ENCODE measurements at places on chromosomes 5 and 9. TPM values are rescaled to one million over a fixed set of nuclear protein-coding genes. Genes with fewer than 3 reads are reported as not detected.

Gene CDO1
- polyA plus RNA-seq, result 5.7 TPM

Gene ZNF367
- 8.2 TPM for polyA plus RNA-seq

Gene UBE2QL1
- 0.81 TPM for polyA plus RNA-seq

Gene BAAT
- polyA plus RNA-seq, result 0.60 TPM

Gene LECT2
- polyA plus RNA-seq, result not detected

Gene OR1J2
- not detected for polyA plus RNA-seq

GRCh38 chr9:132702254-132702653 is 32.0 kb downstream of the GTF3C4 start:
- DNase-seq, result no peak
- no peak overlapping the region for H3K4me3 ChIP-seq
- no peak overlapping the region for H3K27ac ChIP-seq
- no peaks in the 10 kb centered on the region for H3K36me3 ChIP-seq
- no peaks in the 10 kb centered on the region for H3K27me3 ChIP-seq

DNA sequence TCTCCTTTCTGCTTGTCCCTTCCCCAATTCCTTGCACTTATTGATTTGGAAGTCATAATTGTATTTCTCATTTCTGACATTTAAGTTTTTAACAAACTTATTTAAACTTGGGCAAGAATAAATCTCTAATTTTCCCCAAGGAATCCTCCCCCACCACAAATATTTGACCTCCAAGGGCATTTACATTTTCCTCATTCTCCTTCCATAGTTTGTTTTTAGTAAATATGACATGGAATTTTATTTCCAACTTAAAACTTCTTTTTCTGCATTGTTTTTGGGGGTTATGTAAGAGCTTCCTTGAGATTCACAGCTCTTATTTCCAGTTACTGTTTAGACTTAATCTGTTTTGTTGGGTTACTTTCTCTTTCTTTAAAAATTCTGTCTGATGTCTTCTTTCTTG is 64.9 kb downstream of the ZNF618 start:
- no peaks in the 10 kb centered on the region for H3K36me3 ChIP-seq
- DNase-seq, result no peak
- no peaks in the 10 kb centered on the region for H3K27me3 ChIP-seq
- H3K4me3 ChIP-seq, result no peak overlapping the region

DNA sequence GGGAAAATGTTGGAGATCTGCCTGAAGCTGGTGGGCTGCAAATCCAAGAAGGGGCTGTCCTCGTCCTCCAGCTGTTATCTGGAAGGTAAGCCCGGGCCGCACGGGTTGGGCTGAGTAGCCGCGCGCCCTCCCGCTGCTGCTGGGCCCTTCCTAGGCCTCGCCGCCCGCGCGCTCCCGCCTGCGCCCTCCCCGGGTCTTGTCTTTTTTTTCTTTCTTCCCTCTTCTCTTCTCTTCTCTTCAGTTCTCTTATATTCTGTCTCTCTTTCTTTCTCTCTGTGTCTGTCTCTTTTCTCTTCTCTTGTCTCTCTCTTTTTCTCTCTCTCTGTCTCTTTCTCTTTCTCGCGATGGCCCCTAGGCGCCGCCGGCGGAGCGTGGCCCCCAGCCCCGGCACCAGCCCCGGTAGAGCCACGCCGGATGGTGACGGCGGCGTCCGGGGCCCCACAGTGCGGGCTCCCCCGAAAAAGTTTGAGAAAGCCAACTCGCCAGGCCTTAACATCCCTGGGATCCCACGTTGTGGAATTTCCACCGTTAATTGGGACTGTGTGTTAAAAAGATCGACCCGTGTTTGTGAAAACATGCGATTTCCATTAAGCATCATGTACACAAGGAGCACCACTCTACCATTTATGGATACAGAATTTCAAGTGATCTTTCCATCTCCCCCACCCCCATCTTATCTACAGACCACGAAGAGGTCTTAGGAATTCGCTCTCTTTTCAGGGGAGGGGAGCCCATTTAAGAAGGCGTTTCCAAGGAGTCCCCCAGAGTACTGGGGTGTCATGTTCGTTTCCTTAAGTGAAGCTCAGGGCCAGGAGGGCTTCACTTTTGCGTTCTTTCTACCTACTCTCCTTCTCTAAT is 616 bp downstream of the ABL1 start:
- H3K27me3 ChIP-seq, result no peaks in the 10 kb centered on the region
- no peaks in the 10 kb centered on the region for H3K36me3 ChIP-seq
- H3K4me1 ChIP-seq, result peaks cover 18% of the 10 kb centered on the region

GRCh38 chr9:106883030-106883429 is 20.1 kb downstream of the ZNF462 start:
- H3K36me3 ChIP-seq, result no peaks in the 10 kb centered on the region
- no peak overlapping the region for H3K27ac ChIP-seq
- H3K27me3 ChIP-seq, result no peaks in the 10 kb centered on the region
- peaks cover 49% of the 10 kb centered on the region for H3K4me1 ChIP-seq
- H3K4me3 ChIP-seq, result no peak overlapping the region

DNA sequence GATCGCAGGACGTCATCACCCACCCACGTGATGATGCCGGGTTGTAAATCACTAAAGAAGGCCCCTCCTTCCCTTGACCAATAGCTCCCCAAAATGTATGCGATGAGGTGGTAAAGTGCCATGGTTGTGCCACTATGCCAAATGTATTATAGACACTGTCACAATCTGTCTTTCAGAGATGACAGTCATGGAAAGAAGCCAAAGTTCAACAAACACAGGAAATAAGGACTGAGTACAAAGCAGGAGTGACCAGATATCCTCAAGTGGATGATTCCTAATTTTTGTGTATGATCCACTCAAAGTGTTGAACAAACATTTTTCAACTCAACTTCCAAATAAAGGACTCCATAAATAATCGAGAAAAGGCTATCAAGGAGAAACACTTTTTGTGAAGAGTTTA is 12.5 kb downstream of the GLIS3 start:
- no peaks in the 10 kb centered on the region for H3K4me1 ChIP-seq
- H3K4me3 ChIP-seq, result no peak overlapping the region
- H3K36me3 ChIP-seq, result no peaks in the 10 kb centered on the region
- no peak for DNase-seq

- H3K4me3 ChIP-seq, result no peak overlapping the region
- H3K27me3 ChIP-seq, result peaks cover 3% of the 10 kb centered on the region
- no peaks in the 10 kb centered on the region for H3K36me3 ChIP-seq
- no peak overlapping the region for H3K27ac ChIP-seq
- no peak for DNase-seq
- H3K4me1 ChIP-seq, result no peaks in the 10 kb centered on the region
These were observed 52.6 kb upstream of the ADAMTSL1 start for GRCh38 chr9:18421391-18421790.

GRCh38 chr5:10332301-10332700 is 21.2 kb upstream of the MARCHF6 start:
- no peaks in the 10 kb centered on the region for H3K36me3 ChIP-seq
- no peak overlapping the region for H3K4me3 ChIP-seq
- peaks cover 32% of the 10 kb centered on the region for H3K27me3 ChIP-seq
- no peak for DNase-seq

All from large intestine (tissue), 12 donors.